ENCODE measurements at places on chromosomes 6 and 20.
A peak's percentile ranks its signal among the peaks of the same experiment; 100 is the strongest.

- DNase-seq = peak; percentile 46
These were observed 19.5 kb upstream of the TAF8 start for GRCh38 chr6:42030585-42031506.

DNA sequence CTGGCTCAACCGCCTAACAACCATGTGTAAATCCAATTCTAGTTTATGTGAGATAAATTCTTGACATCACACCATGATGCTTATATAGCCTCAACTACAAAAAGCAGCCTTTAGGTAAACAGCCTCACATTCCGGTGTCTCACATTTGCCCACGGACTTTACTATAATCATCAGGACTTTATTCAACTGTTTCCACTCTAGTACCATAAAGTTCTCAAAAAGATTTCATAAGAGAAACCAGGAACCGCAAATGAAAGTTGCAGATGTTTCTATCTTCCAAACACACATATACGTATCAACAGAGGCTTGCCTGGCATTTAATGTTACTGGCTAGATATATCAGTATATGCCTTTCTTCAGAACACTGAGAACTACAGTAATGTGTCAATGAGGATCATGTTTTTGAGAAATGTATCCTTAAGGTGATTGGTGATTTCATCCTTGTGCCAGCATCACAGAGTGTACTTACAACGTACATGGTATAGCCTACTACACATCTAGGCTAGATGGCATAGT is 80.0 kb downstream of the EPB41L2 start:
- no peak for DNase-seq

- DNase-seq = no peak
These were observed 51.4 kb downstream of the KDM1B start for GRCh38 chr6:18206591-18206990.

DNA sequence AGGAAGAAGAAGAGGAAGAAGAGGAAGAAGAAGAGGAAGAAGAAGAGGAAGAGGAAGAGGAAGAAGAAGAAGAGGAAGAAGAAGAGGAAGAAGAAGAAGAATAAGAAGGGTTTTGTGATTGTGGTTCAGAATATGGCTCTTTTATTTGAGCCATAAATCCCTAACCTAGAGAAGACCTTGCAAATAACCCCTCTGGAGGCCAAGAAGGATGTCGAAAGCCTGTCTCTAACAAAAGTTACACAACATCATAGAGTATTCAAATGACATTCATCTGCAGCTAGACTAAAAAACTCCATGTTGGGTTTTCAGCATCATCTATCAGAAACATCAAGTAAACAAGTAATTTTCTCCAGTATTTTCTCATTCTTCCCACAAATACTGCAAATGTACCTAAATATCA is 100.9 kb downstream of the RNASET2 start:
- DNase-seq = no peak

- no peak for DNase-seq
These were observed 8.8 kb downstream of the POFUT1 start for GRCh38 chr20:32216179-32217142.

DNA sequence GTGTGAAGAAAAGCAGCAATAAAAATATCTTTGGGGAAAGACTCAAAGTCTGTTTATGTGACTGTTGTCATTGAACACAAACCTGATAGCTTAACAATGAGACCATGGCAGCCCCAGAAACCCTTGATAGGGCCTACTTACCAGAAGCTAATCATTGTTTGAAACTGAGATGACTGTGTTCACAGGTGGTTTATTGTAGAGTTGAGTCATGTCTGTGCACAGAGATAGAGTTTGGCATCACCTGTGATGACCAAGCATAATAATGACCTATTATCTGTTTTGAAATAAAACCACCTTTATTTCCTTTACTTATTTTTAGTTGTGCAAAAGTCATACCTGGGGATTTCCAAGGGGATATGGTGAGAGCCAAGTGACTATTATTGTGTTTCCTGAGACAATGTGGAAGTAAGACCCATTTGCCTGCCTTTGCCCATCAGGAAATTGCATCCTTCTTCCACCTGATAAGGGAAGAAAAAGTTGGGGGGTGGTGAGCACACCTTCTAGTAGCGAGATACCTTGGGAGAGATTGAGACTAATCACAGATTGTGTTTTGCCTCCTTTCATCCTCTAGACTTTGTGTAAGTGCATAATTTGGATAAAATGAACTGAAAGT is 456.9 kb upstream of the JAG1 start:
- DNase-seq = no peak

DNA sequence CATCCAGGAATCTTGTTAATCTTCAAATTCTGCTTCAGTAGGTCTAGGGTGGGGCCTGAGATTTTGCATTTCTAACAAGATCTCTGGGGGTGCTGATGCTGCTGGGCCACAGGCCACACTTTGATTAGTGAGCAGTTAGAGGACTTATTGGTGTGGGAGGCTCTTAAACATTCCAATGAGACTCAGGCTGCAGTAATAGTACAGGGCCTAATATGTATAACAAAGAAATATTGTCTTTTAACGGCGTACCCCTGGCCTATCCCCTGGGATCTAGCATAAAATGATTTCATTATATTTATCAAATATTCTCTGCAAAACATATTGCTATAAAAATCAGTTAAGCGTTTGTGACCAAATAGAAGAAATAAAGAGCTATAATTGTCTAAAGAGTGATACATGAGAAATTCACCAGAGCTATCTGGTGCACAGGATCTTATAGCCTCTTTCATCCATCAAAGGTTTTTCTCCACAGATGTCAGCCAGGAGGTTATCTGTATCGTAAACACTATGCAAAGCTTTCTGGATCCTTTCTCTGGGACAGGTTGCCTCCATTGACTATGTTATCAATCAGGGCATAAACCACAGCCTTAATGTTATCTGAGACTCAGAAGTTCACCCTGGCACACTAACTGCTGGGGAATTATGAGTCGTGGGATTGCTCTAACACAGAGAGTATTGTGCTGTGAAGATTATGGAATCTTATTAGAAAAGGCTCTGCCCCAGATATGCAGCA is 488.5 kb upstream of the MAP3K7 start:
- DNase-seq = no peak

DNA sequence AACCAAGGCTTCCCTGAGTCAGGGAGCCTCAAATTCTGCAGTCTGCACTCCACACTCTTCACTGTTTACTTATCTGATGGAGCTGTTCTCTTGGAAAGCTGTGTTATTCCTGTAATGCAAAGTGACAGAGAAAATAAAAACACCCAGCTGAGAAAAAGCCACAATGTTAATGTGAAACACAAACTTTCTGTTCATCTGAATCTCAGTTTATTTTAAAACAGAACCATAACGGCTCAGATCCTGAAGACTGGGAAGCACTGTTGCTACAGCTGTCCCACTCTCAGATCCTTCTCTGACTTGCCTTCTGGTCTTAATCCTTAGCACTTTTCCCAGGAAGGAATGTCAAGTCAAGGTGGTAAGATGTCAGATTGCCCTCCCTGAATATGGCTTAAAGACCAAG is 736.6 kb downstream of the DHX35 start:
- DNase-seq = no peak

- DNase-seq = no peak
These were observed 14.3 kb downstream of the GRM4 start for GRCh38 chr6:34131326-34132290.

DNA sequence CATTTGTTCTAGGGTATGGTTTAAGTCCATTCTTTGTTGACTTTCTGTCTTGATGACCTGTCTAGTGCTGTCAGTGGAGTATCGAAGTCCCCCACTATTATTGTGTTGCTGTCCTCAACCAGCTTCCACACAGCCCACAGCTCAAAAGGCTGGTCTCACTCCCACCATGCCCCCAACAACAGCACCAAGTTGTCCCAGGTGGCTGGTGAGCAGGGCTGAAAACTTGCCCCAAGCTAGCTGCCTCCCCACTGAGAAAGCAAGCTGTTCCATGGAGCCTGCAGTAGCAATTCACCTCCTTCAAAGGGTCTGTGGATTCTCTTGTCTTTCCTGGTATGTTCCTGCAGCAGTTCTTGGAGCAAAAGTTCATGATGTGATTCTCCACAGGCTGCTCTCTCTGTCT is 221.0 kb downstream of the SYNDIG1 start:
- DNase-seq = no peak

DNA sequence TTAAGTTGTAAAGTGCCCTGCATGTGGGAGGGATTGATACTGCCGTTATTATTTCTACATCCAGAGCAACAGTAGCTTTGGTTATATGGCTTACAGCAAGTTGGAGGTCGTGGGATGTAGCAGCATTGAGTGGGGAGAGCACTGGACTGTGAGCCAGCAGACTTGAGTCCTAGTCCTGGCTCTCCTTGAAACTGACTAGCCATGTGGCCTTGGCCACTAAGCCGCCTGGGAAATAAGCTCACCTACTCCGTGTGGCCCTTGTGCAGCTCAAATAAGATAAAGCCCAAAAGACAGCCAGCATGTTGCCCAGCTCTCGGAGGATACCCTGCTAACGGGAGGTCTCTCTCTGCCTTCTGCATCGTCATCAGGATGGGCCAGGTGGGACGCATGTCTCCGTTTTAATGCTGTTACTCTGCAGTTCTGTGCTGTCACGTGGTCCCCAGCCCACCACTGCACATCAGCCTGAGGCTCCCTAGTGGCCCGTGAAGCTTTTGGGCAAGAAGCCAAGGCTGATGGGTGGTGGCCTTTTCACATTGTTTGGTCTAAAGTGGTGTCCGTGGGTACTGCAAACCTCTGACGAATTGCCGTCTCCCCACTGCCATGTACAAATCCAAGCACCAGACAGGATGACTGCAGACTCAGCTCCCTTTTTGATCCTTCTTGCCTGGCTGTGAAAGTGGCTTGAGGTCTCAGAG is 7.9 kb downstream of the EPB41L1 start:
- DNase-seq = no peak

GRCh38 chr6:92906385-92906784 is 513.0 kb downstream of the EPHA7 start:
- DNase-seq = no peak

DNA sequence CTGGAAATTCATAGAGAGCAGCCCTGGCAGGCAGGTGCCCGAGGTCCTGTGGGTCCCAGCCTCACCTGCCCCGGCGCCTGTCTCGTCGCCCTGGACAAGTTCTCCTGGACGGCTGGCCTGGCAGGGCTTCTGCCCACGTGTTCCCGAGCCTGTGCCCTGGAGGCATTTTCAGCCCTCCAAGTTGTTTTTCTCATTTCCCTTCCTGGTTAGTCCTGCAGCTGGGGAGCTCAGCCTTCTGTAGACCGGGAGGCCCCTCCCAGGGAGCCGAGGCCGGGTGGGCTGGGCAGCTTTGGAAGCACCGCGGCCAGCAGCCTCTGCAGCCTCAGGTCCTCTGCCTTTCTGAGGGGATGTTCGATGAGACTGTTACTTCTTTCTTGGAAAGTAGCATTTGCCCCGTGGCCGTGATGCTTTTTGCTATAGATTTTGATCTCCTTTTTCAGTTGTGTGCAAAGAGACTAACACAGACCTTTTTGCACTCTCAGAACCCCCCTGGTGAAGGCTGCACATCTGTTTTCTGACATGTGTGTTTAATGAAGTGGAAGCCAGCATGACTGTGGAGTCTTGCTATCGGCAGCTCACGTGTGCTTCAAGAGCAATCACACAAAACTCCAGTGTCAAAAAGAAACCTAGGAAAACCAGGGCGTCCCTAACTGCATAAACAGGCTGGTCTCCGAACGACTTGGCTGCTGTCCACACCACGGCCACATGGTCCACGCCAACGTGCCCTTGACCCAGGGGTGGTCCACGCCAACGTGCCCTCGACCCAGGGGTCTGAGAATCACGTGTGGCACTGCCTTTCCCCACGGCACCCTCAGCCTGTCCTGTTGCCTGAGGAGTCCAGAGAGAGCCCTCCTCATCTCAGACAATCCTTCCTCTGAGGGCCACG is 207.5 kb downstream of the SMOC2 start:
- DNase-seq = no peak

GRCh38 chr6:15268137-15268908 is 22.5 kb downstream of the JARID2 start:
- no peak for DNase-seq

DNA sequence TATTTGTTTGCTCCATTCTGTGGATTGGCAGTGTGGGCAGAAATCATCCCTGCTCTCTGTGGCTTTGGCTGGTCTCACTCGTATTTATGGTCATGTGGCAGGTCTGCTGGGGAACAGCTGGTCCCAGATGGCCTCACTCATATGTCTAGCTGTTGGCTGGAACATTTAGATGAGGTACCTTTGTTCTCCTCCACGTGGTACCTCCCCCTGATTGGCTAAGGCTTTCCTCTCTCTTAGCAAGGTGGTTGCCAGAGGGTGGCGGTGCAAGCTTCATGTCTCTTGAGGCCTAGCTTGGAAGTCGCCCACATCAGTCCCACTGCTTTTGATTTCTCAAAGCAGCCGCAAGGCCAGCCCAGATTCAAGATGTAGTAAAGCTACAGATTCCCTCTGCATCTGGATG is 348.5 kb upstream of the BTBD3 start:
- no peak for DNase-seq

DNA sequence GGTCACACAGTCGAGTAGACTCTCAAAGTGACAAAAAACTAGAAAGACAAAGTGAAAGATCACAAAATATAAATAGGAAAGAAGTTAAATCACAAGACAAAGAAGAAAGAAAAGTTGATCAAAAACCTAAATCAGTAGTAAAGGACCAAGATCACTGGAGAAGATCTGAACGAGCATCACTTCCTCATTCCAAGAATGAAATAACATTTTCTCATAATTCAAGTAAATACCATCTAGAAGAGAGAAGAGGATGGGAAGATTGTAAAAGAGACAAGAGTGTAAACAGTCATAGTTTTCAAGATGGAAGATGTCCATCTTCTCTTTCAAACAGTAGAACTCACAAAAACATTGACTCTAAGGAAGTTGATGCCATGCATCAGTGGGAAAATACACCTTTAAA is 31.6 kb upstream of the GJA10 start:
- DNase-seq = no peak
